ENCODE measurements at places on chromosomes 5 and 9. TPM values are rescaled to one million over a fixed set of nuclear protein-coding genes. Genes with fewer than 3 reads are reported as not detected.

Gene CATSPER3
- not detected for total RNA-seq

Gene PIP5K1B
- 2.4 TPM for total RNA-seq

Gene GNAQ
- 24.8 TPM for total RNA-seq

Gene IL7R
- not detected for total RNA-seq

Gene CER1
- 1,033 TPM for total RNA-seq

Gene OR13J1
- total RNA-seq: not detected

Gene SPATA31A3
- total RNA-seq: not detected

Gene PDE6A
- not detected for total RNA-seq

Gene KIF27
- total RNA-seq: 1.8 TPM

Gene CTNND2
- total RNA-seq: 2.9 TPM

DNA sequence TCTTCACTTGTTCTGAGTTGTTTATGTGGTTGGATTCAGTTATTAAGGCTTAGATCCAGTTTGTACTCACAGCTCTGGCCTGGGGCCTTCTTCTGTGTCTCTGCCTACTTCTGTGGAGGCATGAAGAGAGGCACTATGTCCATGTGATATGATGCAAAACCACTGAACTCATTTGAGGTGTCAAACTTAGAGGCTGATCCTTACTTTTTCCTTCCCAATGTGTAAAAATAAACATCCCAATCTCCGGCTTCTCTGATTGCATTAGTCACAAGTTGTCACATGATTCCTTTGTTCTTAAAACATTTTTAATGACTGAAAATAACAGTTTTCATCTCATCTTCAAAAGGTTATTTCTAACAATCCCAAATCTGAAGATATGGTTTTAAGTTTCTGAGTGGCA is 276.0 kb upstream of the RGMB start:
- DNase-seq: no peak

DNA sequence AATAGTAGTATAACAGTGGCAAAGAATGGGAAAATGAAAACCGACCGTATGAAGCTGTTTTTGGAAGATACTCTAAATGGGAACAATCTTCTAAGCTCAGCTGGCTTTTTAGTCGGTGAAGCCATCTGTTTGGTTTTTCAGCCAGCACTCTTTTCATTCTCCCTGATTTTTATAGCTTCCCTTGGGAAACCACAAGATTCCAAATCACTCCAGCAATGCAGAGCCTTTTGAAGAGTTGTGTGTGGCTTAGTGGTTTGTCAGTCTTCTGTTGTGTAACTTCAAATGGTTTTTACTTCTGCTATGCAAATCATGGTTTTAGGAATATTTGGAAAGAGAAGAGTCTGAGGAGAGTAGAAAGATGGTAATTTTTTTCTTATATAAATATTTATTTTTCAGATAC is 180.7 kb downstream of the KDM4C start:
- DNase-seq: no peak

- no peak for DNase-seq
Measured at GRCh38 chr5:68771221-68771620, 322.6 kb upstream of the SLC30A5 start.

- no peak for DNase-seq
Measured at GRCh38 chr9:116008278-116008677, 145.3 kb upstream of the PAPPA start.

GRCh38 chr5:136011414-136012001 is 17.3 kb upstream of the TGFBI start:
- DNase-seq: no peak

DNA sequence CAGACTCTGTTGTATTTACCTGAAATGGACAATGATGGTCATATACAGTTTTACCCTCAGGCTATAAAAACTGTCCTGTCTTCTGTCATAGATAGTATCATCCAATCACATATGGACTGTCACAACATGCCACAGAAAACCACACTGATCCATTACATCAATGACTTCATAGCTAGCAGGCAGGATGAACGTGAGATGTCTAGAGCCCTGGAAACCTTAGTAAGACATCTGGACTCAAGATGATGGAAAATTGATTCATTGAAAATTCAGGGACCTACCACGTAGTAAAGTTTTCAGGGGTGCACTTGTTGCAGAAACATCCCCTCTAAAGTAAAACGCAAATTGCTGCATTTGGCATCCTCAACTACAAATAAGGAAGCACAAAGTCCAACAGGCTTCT is 284.4 kb upstream of the RGMB start:
- DNase-seq: no peak

- DNase-seq: peak; percentile 5
Measured at GRCh38 chr5:56760723-56761122, 54.6 kb upstream of the MAP3K1 start.

DNA sequence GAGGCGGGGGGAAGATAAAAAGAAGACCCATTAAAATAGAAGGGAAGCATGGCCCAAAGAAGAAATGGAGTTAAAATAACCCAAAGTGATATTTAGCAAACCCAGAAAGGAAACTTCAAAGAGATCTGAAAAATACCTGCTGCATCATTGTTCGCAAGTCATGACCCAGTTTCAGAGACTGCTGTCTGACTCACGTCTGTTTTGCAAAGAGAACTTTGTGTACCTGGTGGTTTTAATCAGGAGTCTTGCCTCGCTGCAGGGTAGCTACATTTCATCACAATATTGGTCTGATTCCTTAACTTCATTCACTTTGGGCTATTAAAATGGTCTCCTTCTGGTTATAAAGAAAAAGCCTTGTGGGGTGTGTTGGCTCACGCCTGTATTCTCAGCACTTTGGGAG is 461.1 kb upstream of the DAP start:
- DNase-seq: no peak

GRCh38 chr9:37609735-37610397 is 17.5 kb upstream of the TOMM5 start:
- no peak for DNase-seq

- DNase-seq: no peak
Measured at GRCh38 chr5:163506726-163507125, 1.3 kb downstream of the MAT2B start.

DNA sequence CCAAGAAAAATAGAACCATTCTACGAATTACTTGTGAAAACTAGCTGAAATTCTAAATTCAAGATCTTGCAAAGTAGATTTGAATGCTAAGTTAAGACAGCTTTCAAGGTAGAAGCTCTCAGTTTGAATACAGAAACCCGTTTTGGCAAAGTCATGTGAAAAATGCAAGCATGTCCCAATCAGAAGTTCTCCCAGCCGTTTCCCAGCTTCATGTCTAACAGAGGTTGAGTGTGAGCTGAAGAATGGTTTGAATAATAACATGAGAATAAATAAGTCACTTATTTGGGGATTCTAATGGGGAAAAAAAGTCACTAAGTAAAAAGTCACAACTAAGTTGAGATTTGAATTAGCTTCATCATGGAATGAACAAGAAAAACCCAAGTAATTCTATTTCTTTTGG is 152.5 kb upstream of the MAP3K1 start:
- DNase-seq: no peak

DNA sequence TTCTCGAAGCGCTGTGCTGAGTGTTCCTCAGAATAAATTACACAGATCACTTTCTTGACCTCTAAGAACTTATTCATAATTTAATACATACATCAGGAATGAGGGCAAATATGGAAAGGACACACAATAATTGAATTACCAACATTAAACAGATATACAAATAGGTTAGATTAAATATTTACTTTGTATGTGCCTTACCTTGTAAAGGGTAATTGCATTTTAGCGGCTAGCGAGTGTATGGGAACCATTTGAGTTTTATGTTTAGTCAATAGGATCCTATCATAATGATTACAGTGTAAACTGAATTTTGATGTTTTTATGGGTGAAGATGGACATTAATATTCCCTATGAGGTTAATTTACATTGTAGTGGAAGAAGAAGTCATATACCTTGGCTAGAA is 1187.1 kb upstream of the WWC1 start:
- DNase-seq: no peak

DNA sequence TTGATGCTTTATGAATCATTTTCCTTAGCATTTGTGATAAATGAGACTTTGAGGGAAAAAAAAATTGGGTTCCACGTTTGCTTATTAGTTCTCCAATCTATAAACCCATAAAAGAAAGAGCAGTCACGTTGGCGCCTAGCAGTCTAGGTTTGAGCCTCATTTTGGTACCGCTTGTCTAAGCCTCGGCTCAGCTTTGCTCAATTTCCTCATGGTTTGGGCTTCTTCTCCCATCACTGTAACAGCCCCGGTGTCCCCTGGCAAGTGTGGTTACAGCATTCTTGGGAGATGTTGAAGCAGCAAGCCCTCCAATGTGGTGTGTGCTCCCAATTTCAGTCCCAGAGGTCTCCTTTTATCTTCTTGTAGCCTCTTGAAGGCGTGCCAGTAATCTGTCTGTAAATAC is 578.4 kb downstream of the CDK5RAP2 start:
- no peak for DNase-seq

DNA sequence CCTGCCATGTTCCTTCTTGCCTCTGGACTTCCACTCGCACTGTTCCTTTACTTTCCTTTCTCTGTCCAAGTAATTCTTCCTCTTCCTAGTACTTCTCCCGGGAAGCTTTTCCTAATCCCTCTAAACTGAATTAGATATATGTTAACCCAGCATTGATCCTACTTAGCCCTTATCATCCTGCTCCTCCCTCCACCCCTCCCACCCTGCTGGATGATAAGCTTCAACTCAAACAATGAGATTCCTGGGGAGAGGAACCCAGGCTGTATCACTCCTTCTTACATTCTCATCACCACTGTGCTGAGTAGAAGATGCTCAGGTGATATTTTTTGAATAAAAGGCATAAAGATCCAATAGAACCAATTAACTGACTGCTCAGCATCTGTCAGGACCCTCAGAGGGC is 45.7 kb downstream of the CDK5RAP2 start:
- no peak for DNase-seq

GRCh38 chr5:137858223-137858916 is 9.3 kb upstream of the MYOT start:
- no peak for DNase-seq
